CD4-positive, alpha-beta T cell treated with Interleukin-6 for 4 hours (primary cell): ENCODE measurements at places on chromosomes 4 and X.

GRCh38 chr4:48360285-48361011 lies 19.1 kb downstream of the SLAIN2 start:
- no peak for DNase-seq

DNA sequence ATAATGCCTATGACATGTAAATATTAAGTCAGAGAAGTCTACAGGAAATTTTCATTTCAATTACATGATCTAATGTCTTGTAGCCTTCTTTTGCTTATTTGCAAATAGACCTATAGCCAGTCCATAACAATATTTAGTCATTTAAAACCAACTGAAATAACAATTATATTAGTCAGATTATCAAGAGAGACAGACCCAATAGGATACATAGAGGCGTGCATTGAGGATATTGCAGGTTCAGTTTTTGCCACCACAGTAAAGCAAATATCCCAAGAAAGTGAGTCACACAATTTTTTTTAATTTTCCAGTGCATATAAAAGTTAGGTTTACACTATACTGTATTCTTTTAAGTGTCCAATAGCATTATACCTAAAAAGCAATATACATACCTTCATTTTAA lies 349.7 kb upstream of the ATOH1 start:
- DNase-seq: no peak

- DNase-seq: no peak
Observed at GRCh38 chr4:165308166-165308565, 19.3 kb upstream of the MSMO1 start.

DNA sequence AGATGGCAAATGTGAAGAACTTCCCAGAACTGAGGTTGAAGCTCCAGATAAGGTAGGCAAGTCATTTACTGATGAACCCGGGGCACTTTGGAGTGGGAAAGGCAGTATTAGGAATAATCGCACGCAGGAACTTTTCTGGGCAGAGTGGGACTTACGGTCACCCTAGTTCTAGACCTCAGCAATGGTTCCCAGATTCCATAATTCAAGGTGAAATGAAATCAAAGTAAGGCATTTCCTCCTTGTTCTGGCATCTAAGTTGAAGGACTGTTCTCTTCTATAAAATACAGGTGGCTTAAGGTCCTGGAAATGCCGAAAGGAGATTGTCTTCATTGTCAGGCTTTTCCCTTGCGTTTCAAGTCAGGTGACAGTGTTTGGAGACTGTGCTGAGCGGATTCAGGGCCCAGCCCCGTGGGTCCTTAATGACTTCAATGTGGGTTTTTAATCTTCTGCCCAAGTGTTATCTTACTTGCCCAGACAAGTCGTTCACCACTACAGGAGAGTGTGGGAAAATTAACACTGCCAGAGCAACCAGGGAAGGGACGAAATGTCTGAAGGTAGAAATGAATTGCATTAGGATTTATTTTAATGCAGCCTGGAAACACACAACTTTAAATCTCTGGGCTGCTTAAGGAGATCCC lies 52.1 kb upstream of the STOX2 start:
- DNase-seq: no peak

DNA sequence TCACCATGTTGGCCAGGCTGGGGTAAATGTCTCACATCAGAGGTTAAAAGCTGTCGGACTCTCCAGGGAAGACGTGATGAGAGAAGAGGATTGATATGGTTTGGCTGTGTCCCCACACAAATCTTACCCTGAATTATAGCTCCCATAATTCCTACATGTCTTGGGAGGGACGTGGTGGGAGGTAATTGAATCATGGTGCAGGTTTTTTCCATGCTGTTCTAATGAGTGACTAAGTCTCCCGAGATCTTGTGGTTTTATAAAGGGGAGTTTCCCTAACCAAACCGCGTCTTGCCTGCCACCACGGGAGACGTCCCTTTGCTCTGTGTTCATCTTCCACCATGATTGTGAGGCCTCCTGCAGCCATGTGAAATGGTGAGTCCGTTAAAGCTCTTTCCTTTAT lies 64.4 kb downstream of the ASMT start:
- DNase-seq: no peak

DNA sequence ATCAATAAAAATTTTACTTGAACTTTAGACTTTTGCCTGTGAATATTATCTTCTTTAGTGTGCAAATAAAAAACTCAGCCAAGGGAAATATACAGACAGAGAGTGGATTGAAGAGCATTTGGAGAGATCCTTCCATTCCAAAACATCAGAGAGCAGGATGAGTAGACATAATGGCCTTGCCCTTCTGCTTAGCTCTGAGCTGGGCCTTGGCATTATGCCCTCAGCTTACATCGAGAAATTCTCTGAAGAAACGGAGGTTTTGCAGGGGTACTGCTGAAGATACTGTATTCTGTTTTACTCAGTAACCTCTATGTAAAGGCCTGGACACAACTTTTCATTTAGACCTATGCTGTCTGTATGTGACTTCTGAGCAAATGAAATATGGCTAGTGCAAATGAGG lies 317.4 kb downstream of the STIM2 start:
- DNase-seq: no peak

DNA sequence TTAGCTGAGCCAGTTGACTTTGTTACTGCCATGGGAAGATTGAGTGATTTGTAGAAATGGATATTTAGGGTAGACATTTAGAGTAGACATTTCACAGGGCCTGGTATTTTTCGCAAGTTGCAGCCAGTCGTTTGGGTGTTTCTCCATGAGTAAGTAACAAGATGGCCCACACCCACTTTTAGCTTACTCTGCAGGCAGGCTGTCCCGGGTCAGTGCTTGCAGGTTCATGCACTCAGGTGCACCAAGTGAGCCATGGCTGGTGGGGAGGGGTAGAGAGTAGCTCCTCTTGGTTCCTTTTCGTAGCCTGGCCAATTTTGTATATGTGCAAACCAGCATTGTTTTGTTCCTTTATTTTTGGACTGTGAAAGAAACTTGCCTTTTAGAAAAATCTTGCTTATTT lies 145.6 kb downstream of the POLA1 start:
- DNase-seq: no peak

DNA sequence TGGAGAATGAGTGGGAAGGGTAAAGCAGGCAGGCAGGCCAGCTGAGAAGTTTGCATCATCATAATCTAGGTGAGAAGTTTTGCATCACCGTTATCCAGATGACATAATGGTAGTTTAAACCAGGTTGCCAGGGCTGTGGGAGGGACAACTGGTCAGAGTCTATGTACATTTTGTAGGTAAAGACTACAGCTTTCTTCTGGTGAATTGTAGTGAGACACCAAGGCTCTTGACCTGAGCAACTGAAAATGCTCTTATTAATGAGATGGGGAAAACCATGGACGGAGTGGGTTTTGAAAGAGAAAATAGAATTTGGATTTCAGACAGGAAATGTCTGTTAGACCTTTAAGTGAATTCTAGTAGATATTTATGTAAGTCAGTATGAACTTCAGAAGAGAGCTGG lies 76.0 kb upstream of the VEGFC start:
- no peak for DNase-seq

GRCh38 chr4:146370841-146371240 lies 150.9 kb downstream of the SLC10A7 start:
- no peak for DNase-seq

DNA sequence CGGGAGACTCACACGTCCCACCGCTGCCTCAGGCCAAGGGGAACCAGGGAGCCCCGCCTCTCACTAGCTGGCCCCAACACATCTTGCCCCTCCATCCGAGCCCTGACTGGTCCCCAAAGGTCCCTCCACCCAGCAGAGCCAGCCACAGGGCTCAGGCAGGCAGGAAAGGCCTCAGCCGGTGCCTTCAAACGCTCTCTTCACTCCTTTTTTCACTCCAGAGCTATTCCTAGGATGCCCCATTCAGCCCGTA lies 1.5 kb upstream of the ARHGAP4 start:
- no peak for DNase-seq

DNA sequence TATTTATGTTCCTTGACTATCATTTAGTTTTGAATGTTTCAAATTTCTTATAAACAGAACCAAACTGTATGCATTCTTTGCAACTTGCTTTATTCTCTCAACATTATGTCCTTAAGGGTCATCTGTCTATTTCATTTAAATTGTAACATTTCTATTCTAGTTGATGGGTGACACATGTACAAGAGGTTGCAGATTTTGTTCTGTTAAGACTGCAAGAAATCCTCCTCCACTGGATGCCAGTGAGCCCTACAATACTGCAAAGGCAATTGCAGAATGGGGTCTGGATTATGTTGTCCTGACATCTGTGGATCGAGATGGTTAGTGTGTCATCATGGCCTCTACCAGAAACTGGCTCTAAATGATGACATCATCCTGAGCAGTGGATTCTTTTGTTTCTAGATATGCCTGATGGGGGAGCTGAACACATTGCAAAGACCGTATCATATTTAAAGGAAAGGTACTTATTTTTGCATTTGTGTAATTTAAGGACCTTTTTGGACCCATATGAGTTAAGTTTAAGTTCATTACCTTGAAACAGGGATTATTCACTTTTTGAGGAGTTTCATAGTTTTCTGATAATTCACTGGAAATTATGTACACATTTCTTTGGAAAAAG lies 6.1 kb downstream of the LIAS start:
- no peak for DNase-seq

- no peak for DNase-seq
Observed at GRCh38 chr4:167111622-167112021, 122.7 kb downstream of the SPOCK3 start.

GRCh38 chrX:105837232-105837631 lies 14.9 kb downstream of the NRK start:
- DNase-seq: no peak

DNA sequence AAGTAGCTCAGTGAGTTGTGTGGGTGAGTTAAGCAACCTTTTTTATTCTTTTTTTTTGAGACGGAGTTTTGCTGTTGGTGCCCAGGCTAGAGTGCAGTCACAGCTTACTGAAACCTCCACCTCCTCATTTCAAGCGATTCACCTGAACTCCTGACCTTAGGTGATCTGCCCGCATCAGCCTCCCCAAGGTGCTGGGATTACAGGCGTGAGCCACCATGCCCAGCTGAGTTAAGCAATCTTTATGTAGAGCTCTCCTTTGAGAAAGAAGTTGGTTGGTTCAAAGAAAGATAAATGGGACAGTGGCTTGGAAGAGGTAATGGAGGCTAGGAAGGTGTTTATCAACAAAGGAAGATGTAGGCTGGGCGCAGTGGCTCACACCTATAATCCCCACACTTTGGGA lies 3.2 kb downstream of the MSMO1 start:
- no peak for DNase-seq

DNA sequence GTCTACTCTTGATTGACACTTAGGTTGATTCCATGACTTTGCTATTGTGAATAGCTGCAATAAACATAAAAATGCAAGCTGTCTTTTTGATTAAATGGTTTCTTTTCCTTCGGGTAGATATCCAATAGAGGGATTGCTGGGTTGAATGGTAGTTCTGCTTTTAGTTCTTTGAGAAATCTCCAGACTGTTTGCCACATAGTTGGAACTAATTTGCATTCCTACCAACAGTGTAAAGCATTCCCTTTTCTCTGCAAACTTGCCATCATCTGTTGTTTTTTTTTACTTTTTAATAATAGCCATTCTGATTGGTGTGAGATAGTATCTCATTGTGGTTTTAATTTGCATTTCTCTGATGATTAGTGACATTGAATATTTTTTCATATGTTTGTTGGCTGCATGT lies 122.2 kb upstream of the PRKG2 start:
- DNase-seq: no peak

GRCh38 chrX:134460005-134460861 lies at the start of gene HPRT1:
TSS of gene HPRT1 (plus strand) at chrX:134460165. CDS start at chrX:134460312, 147 bp downstream.
- peak; percentile 84 for DNase-seq

GRCh38 chr4:103026868-103027267 lies 7.4 kb upstream of the SLC9B1 start:
- DNase-seq: no peak

- DNase-seq: no peak
Observed at GRCh38 chr4:101528526-101528925, 181.2 kb upstream of the PPP3CA start.

GRCh38 chr4:88957570-88957969 lies 99.4 kb downstream of the FAM13A start:
- no peak for DNase-seq

GRCh38 chr4:8671712-8672290 lies 79.2 kb downstream of the CPZ start:
- no peak for DNase-seq

DNA sequence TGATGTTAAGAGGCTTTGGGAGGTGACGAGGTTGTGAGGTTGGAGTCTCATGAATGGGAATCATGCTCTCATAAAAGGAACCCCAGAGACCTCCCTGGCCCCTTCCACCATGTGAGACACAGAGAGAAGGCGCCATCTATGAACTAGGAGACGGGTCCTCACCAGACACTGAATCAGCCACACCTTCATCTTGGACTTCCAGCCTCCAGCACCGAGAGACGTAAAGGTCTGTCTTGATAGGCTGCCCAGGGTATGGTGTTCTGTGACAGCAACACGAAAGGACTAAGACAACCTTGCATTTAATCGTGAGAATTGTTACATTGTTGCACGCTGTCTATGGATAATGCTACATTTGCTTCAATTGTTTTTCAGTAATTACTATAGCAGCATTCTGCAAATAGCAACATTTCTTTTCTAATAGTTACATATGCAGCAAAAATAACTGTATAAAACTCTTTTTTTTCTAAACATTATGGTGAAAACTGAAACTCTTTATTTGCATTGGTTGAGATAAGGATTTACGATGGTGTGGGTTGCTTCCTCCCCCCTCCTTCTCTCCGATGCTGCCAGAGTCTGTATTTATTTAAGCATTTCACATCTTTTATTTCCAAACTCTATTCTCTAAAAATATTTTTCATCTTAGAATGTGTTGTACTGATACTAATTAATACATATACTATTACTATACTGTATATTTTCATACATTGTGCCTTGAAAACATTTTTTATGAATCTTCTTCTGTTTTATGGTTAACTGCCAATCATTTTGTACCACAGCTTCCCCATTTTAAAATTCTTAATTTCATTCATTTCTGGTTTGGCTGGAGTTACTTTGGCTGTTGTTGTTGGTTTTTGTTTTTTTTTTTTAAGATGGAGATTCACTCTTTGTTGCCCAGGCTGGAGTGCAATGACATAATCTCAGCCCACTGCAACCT lies 26.4 kb upstream of the AKAP17A start:
- DNase-seq: no peak

DNA sequence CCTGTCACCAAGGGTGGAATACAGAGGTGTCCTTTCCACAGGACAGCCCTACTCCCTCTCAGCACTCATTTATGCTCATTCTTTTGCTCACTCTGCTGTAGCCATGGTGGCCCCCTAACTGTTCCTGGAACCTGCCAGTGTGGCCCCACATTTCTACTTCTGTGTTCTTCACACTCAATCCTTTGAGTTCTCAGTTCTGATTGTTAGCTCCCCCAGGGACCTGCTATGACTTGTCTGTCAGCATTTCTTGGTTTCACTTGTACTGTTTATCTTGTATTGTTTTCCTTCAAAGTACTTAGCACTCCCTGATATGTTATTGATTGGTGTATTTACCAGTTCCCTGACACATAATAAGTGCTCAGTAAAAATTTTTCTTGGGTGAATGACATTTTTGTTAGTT lies 14.9 kb downstream of the VBP1 start:
- DNase-seq: no peak

DNA sequence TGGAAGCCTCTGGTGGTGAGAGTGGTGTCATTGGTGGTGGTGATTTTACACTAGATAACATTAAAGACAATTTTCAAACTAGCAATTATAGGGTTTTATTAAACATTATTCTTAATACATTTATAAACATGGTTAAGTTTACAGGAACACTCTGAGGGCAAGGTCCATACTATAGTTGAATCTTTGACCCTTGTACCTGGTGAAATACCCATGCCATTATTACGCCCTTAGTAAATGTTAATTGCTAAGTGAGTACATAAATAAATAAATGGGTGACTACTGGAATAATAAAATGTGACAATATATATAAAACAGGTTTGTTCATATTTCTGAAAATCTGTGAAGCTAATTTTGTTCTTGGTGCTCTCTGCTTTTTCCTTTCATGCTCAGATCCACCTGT lies 13.6 kb upstream of the CLNK start:
- DNase-seq: no peak
